ENCODE measurements at places on chromosomes 13 and 19.

DNA sequence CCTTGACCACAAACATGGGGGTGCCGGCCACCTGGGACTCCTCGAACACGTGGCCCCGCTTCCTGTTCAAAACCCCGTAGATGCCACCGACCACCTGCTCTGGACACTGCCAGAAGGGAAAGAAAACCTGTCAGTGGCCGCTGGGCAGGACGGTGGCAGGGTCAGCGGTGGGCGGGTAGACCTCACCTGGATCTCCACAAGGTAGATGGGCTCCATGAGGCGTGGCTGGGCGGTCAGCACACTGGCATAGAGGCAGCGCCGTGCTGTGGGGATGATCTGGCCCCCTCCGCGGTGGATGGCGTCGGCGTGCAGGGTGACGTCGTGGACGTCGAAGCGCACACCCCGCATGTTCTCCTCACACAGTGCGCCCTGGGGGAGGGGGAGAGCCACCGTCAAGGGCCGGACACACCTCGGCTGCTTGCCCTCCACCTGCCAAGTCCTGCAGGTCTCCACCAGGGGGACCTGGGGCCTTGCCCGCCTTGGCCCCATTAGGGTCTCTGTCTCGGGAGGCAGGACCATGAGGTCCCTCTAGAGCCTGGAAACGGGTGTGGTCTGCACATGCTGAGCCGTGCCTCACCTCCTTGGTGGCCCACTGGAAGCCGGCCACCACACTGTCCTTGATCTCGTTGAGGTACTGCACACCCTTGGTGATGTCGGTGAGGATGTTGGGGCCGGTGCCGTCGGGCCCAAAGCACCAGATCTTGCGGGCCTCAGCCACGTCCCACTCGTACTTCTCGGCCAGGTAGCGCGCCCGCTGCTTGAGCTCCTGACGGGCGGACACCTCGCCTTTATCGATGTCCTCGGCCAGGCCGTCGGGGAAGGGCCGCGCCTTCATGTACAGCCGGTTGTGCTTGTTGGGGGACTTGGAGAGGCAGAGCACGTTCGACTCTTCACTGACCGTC is 6.6 kb upstream of the DAPK3 start:
- no peak for DNase-seq

DNA sequence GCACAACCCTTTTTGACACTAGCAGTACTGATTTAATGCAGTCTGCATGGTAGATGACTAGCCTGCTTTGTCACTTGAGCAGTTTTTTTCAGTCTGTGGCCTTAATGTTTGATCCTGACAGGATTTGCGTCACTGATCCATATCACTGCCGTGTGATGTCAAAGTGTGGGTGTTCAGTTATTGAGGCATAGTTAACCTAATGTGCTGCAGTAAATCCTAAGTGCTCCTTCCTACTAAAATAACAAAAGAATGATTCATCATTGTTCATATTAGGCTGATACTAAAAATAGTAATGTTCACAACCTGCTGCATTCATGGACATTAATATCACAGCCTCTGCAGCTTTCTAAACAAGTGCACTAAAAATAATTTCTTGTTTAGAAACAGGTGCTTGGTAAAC is 121.9 kb upstream of the MLNR start:
- DNase-seq, result peak; percentile 6

- DNase-seq, result peak; percentile 73
Measured at GRCh38 chr19:15449620-15450527, at the start of gene WIZ. TSS of gene WIZ (minus strand) at chr19:15449956. CDS start at chr19:15448307, 1,649 bp downstream.

DNA sequence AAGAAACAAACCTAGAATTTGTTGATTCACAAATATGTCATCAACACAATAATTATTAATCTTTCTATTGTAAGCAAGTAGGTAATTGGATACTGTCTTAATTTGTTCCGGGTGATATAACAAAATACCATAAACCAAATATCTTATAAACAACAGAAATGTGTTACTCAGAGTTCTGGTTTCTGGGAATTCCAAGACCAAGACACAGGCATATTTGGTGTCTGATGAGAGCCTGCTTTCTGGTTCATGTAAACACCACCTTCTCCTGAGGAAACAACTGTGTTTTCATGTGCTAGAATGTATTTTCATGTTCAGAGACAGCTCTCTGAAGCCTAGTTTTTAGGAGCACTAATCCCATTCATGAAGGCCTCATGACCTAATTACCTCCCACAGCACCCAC is 1819.5 kb downstream of the SLITRK5 start:
- DNase-seq, result no peak

Data from SHP77 (cell line).